ENCODE measurements at places on chromosomes 16 and 17.

DNA sequence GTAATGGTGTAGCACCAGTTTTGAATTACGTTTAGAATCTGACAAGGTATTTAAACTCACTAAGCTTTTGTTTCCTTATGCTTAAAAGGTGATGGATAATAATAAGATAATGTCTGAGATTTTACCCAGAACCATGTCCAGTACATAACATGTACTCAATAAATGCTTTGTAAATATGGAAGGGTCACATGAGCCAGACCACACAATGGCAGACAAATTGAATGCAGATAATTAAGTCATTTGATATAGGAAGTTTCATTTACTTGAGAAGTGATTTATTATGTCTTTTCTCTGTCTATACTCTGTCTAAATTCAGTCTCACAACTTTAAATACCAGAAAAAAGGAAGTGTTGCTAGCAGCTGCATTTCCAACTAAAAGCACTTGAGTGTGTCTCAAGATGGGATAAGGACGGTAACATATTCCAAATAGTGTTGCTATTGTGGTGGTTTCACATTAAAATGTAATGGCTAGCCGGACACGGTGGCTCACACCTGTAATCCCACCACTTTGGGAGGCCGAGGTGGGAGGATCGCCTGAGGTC is 52.5 kb upstream of the DHX40 start:
- DNase-seq: no peak

DNA sequence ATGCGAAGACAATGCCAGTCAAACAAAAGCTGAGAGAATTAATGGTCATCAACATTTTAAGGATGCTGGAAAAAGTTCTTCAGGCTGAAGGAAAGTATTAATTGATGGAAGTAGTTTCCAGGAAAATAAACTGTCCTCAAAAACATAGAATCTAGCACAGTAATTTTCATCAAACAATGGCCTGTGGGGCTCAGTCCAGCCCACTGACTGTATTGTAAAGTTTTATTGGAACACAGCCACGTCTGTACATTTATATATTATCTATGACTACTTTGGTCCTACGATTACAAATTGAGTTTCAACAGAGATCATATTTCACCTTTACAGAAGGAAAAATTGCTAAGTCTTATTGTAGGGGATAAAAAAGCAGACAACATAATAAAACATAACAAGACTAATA is 484.5 kb downstream of the KCNJ2 start:
- DNase-seq: no peak

DNA sequence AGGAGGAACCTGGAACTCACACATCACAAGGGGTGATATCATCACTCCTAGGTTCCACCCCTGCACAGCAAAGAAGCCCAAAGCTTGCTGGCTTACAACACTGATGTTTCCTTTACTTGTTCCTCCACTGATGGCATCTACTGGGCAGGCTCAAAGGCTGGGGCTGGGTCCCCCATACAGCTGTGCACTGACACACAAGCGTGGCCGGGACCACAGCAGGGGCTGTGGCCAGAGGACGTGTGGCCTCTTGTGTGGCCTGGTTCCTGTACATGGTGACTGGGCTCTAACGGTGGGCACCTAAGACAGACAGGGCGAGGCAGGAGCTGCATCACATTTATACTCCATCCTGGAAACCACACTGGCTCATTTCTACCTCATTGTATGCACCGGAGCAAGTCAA is 264.4 kb upstream of the FOXF1 start:
- no peak for DNase-seq

- no peak for DNase-seq
Observed at GRCh38 chr16:1543085-1543896, 9.8 kb downstream of the TMEM204 start.

- DNase-seq: no peak
Observed at GRCh38 chr17:60592750-60593149, 7.2 kb upstream of the PPM1D start.

DNA sequence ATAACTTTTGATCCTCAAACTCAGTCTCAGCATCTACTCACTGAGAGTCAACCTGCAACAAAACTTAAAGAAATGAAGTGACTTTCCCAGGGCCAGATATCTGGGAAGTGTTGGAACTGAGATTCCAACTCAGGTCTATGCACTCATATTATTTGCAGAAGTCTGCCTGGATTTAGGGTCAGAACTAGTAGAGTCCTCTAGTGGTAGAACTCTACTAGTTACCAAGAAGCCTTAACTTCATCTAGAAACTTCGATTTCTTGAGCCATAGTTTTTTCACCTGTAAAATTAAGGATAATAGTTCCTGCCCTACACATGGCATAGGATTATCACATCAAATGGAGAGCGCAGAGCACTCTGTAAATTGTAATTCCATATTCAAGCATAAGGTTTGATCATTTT is 23.4 kb upstream of the KRT24 start:
- DNase-seq: no peak

DNA sequence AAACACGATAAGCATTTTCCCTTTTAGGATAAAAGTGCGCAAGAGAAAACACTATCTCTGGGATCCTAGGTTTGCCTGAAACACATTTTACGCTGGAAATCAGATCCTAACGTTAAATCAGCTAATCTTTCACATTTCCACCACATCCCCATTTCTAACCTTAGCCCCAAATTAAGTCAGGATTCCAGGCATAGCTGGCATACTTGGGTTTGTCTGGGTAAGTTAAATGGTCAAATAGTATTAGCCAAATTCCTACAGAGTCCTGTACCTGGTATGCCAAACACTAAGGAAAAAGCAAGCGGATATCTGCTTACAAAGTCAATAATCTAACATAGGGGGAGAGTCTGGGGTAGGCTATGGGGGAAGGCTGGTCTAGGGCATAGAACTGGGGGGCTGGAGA is 557.4 kb upstream of the ZFHX3 start:
- DNase-seq: no peak

GRCh38 chr16:75385507-75386152 is 47.7 kb downstream of the CFDP1 start:
- DNase-seq: no peak

All from NCI-H510A (cell line).